GM23338 (cell line): ENCODE measurements at places on chromosomes 6 and 20. TPM values are rescaled to one million over a fixed set of nuclear protein-coding genes. Genes with fewer than 3 reads are reported as not detected.

DNA sequence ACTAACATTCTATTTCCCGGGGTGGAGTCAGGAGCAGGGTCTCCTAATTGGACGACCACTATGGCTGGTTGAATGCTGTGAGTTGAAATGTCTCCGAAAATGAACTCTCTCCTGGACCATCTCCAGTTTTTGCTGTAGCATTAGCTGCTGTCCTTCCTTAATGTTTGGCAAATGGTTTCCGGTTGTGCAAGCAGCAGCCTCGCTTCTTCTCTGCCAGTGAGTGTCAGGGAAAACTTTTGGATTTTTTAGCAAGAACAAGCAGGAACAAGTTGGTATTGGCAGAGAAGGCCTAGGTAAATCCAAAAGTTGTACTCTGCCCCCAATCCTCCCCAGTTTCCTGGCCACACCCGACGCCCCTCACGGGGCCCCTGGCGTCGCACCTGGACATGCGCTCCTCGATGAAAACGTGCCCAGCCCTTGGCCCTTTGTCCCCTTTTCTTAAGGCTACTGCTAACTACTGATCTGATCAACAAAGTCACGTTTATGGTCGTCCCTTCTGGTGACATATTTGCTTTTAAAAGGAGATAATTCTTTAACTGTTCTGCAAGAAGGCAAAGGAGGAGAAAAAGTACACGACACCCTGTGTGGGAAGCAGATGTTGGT is 103.2 kb downstream of the ARMC2 start:
- H3K36me3 ChIP-seq = no peaks in the 10 kb centered on the region
- H3K27ac ChIP-seq = no peak overlapping the region
- H3K4me3 ChIP-seq = no peak overlapping the region
- DNase-seq = no peak
- peaks cover 3% of the 10 kb centered on the region; the same call in 1 of the 2 replicates for H3K4me1 ChIP-seq

GRCh38 chr6:98539741-98540140 is 294.6 kb upstream of the POU3F2 start:
- H3K36me3 ChIP-seq = no peaks in the 10 kb centered on the region
- no peaks in the 10 kb centered on the region for H3K27me3 ChIP-seq
- DNase-seq = peak; percentile 34
- H3K27ac ChIP-seq = no peak overlapping the region

DNA sequence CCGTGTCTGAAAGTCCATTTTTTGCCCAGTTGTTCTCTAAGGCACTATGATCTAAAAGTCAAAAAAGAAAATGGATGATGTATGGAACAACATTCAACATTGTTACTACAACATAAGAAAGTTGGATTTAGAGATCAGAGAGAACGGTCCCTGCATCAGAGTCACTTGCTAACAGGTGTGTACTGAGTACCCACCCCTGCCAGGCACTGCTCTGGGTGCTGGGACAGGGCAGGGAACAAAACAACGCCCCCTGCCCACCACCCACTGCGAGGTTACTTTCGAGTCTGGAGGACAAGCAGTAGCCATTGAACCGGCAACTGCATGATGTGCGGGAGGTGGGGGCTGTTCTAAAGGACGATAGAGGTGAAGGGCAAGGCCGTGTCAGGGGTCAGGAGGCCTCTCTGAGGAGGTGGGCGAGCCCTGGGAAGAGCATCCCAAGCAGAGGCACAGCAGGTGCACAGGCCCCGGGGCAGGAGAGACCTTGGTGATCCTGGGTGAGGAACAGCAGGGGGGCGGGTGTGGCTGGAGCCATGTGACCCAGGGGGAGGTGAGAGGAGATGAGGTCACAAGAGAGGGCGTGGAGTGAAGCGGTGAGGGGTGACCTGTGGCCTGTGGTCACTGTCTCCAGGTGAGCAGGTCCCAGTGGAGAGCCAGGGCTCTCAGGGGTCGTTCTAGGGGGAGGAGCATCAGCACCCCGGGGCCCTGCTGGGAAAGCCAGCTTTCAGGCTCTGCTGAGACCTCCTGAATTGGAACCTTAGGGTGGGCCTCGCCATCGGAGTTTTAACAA is 197.5 kb upstream of the SULF2 start:
- no peaks in the 10 kb centered on the region for H3K36me3 ChIP-seq
- no peak for DNase-seq
- H3K27me3 ChIP-seq = no peaks in the 10 kb centered on the region
- no peak overlapping the region for H3K27ac ChIP-seq
- H3K4me3 ChIP-seq = no peak overlapping the region

SAMD10 gene
- total RNA-seq = 2.8 and 7.3 TPM in 2 replicates

GRCh38 chr6:41625442-41625841 is 12.8 kb upstream of the MDFI start:
- no peak overlapping the region for H3K4me3 ChIP-seq
- DNase-seq = no peak

GRCh38 chr6:79196912-79197311 is 37.6 kb downstream of the HMGN3 start:
- no peak overlapping the region for H3K27ac ChIP-seq
- H3K4me1 ChIP-seq = no peaks in the 10 kb centered on the region

PTGIS gene
- 28.7 and 29.0 TPM in 2 replicates for total RNA-seq

DNA sequence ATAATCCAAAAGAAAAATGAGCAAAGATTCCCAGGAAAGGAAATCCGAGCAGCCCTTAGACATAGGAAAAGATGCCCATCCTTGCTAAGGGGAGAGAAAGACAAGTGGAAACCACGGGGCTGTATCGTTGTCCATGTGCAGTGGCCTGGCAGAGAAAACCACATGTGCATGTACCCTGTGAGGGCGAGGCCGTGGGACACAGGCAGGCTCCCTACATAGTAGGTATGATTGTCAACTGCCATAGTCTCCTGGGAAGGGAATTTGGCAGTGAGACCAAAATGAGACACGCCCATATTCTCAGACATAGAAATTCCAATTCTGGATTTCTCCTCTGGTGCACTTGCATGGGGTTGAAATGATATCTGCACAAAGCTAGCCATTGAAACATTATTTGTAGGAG is 169.7 kb upstream of the SALL4 start:
- 0 out of 2 replicates have a peak overlapping the region, but pooled peaks have one; percentile 51 for H3K27ac ChIP-seq
- no peaks in the 10 kb centered on the region for H3K4me1 ChIP-seq
- H3K36me3 ChIP-seq = no peaks in the 10 kb centered on the region
- H3K27me3 ChIP-seq = no peaks in the 10 kb centered on the region
- no peak overlapping the region for H3K4me3 ChIP-seq

- no peak overlapping the region for H3K4me3 ChIP-seq
- H3K4me1 ChIP-seq = no peaks in the 10 kb centered on the region
- no peak overlapping the region for H3K27ac ChIP-seq
- H3K36me3 ChIP-seq = peaks cover 29% of the 10 kb centered on the region
These were observed 121.4 kb downstream of the TPBG start for GRCh38 chr6:82484737-82485626.

DNA sequence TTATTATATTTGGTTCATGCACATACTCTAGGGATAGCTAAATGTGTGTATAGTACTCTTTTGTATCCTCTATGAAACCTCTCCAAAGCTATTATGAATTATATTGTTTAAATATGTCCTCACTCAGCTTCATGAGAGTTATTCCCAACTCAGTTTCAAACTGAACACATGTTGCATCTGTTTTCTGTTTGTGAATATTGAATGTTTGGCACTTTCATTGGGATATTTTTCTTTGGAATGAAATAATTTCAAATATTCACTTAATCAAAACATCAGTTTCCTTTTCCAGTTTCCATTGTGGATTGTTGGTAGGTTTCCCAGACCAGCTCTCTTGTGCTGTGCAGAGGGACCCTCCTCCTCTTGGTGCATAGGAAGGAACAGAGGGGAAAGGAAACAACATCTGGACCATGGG is 46.6 kb downstream of the HDAC2 start:
- H3K27ac ChIP-seq = no peak overlapping the region
- no peak for DNase-seq
- no peak overlapping the region for H3K4me3 ChIP-seq

RAET1L gene
- not detected in 2 replicates for total RNA-seq

ENPP1 gene
- 42.6 and 46.9 TPM in 2 replicates for total RNA-seq

HLA-DMB gene
- 1.3 and 1.6 TPM in 2 replicates for total RNA-seq

MUC22 gene
- total RNA-seq = not detected in 2 replicates

GRCh38 chr6:28586962-28587745 is 61.5 kb downstream of the GPX5 start:
- H3K4me3 ChIP-seq = peak overlapping the region; percentile 94
- peaks cover 17% of the 10 kb centered on the region for H3K27me3 ChIP-seq
- no peaks in the 10 kb centered on the region for H3K36me3 ChIP-seq

DNA sequence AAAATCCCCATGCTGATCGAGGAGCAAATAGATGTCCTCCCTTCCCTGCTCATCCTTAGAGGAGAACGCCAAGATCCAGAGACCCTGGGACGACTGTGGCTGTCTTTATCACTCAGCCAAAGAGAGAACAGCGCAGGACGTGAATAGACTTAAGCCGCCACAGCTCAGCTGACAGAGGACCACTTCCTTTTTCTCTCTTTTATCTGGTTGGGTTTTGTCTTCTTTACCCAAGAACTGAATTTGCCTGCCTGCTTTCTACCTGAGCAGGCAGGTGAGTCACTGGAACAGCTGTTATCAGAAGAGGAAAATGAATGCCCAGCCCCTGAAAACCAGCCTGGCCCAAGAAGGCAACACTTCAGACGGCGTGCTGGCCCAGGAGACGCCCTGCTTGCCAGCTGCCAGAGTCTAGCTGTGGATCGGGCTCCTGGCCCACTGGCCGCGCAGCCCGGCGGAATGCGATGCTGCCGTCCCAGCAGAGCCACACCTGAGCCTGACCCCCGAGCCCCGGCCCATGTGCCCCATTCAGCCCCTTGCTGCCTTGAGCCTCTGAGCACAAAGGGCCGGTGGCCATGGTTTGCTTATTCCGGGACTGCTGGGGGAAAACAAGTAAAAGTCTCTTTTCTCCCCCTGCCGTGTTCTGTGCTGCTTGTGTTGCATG is 82.1 kb downstream of the TCP11 start:
- no peaks in the 10 kb centered on the region for H3K27me3 ChIP-seq
- H3K27ac ChIP-seq = peak overlapping the region; percentile 39; the same call in 1 of the 2 replicates
- DNase-seq = no peak
- H3K4me1 ChIP-seq = no peaks in the 10 kb centered on the region; the same call in 1 of the 2 replicates

DNA sequence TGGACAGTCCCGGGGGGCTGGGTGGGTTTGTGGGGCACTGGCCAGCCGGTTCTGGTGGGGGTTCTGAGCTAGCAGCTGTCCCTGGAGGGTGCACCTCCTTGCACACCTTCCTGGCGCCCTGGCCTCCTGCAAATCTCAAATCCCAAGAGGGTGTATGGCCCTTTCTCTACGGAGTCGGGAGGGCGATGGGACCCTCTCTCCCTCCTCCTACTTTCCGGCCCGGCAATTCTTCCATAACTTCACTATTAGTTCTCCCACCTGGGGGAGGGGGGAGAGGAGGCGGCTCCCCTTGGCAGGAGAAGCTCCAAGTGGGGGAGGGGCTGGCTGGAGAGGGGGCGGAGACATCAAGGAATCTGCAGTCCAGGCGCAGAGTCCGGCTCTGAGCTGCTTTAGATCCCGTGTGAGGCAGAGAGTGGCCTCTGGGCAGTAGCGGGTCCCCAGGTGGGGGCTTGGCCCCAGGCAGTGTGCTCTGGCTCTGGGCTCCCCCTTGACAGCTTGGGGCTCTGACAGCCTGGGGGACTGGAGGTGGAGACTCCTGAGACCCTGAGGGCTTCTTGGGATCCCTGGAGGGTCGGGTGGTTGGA is 1.4 kb upstream of the LAMA5 start:
- no peaks in the 10 kb centered on the region for H3K27me3 ChIP-seq
- DNase-seq = peak; percentile 88
- H3K4me1 ChIP-seq = peaks cover 44% of the 10 kb centered on the region
- peak overlapping the region; percentile 88; the same call in 1 of the 2 replicates for H3K27ac ChIP-seq
- H3K36me3 ChIP-seq = no peaks in the 10 kb centered on the region
- H3K4me3 ChIP-seq = peak overlapping the region; percentile 64

DNA sequence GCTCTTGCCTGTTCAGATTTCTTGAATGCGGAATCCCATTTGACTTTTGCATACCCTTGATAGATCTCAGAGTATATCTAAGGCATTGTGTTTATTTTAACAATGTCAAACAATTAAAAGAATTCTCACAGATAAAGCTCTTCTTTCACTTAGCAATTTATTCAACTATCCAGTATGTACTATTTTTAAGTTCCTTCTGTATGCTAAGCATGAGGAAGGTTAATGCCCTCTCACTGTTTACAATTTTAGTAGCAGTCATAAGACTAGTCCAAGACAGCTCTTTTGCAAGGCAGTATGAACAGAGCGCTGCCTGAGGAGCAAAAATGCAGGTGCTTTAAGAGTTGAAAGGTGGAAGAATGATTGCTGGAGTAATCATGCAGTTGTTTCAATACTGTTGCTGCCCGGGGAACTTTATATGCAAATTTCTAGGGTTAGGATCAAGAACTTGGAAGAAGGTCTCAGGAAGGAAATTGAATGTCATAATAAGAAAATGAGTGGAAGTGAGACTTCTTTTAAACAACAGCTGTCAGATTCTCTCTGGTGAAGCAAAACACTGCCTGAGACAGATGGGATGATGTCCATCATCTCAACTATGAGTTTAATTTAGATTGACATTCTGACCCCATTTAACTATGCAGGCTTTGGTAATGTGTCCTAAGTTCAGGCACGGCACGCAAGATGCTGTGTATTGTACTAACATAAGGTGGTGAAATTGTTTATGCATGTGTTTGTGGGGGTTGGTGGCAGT is 1303.5 kb upstream of the CITED2 start:
- no peak overlapping the region for H3K27ac ChIP-seq
- DNase-seq = no peak
- no peaks in the 10 kb centered on the region for H3K27me3 ChIP-seq
- no peaks in the 10 kb centered on the region for H3K4me1 ChIP-seq
- H3K36me3 ChIP-seq = no peaks in the 10 kb centered on the region
- no peak overlapping the region for H3K4me3 ChIP-seq
